ENCODE measurements at places on chromosomes 1 and 21. TPM values are rescaled to one million over a fixed set of nuclear protein-coding genes. Genes with fewer than 3 reads are reported as not detected.

DNA sequence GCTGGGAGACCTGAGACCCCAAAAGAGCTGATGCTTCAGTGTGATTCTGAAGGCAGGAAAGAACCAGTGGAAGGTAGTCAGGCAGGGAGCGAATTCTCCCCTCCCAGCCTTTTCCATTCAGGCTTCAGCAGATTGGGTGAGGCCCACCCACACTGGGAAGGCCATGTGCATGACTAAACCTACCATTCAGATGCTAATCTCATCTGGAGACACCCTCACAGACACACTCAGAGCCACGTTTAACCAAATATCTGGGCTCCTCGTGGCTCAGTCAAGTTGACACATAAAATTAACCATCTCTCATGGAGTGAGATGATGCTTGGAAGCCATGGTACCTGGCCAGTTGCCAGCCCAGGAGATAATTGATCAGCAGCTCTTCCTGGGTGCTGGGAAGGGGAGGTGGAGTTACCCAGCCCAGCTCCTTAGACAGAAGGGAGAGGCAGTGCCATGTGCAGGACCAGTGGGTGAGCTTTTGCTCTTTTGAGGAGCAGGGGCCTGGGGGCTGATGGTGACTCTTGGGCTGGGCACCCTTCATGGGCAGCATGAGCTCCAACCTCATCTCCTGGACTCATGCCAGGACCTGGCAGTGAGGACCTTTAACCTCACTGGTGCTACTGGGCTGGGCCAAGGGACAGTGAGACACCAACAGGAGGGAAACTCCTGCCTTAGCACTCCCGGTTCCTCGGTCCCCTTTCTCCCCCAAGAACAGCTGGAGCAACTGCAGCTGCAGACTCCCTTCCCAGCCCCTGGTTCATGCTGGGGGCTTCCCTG is 89.0 kb upstream of the ACTL8 start:
- H3K4me3 ChIP-seq: no peak overlapping the region
- no peaks in the 10 kb centered on the region for H3K27me3 ChIP-seq
- H3K27ac ChIP-seq: no peak overlapping the region
- peaks cover 20% of the 10 kb centered on the region for H3K4me1 ChIP-seq
- no peak for DNase-seq
- H3K36me3 ChIP-seq: peaks cover 85% of the 10 kb centered on the region

DNA sequence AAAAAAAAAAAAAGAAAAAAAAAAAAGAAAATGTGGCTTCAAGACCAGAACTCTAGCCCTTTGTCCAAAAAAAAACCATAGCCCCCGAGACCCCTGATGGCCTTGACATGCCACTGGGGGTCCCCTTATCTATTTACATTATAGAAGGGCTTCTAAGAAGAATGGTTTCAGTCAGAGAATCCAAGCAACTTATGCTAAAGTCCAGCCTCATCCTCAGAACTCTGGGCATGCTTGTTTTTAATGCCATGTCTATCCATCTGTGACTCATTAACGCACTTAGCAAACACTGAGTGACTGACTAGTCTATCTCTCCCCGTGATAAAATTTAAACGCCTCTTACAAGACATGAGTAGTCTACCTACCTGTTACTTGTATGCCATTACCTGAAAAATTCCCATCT is 29.3 kb downstream of the ERG start:
- no peak for DNase-seq
- H3K27me3 ChIP-seq: no peaks in the 10 kb centered on the region
- H3K27ac ChIP-seq: no peak overlapping the region
- no peaks in the 10 kb centered on the region for H3K36me3 ChIP-seq
- H3K4me1 ChIP-seq: peaks cover 5% of the 10 kb centered on the region
- no peak overlapping the region for H3K4me3 ChIP-seq

DNA sequence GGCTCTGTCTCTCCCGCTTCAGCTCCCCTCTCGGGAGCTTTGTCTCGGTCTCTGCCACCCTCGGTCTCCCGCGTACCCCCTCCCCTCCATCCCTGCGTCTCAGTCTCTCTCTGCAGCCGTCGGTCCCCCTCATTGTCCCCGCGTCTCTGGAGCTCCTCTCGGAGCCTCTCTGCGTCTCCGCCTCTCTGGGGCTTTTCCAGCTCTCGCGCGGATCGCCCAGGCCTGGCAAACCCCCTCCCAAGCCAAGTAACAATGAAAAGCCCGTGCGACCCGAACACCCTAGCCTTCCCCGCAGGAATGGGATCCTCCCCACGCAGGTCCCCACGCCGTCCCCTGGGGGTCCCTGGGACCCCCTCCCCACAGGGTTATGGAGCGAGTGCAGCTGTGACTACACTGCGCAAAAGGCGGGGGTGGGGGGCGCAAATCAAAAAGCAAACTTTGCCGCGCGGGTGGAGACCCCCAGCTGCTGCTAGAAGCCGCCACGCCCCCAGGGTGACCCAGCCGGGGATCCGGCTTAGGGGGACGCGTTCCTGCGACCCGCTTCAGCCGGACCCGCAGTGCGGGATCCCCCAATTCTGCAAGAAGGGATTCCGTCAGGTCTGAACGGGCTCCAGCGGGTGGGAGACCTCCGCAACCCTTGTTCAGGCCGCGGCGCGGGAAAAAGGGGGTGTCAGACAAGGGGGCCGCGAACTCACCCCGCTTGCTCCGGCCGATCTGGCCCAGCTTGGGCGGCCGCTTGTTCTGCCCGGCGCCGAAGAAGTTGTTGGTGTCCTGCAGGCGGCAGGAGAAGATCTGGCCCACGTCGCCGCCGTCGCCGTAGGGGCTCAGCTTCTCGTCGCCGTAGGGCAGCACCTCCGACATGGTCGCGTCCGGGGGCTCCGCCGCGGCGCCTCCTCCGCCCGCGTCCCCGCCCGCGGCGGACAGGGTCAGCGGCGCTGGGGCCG is 1.2 kb downstream of the CAMK2N1 start:
- peak overlapping the region; percentile 93 for H3K27ac ChIP-seq
- peaks cover 17% of the 10 kb centered on the region for H3K4me1 ChIP-seq
- H3K36me3 ChIP-seq: no peaks in the 10 kb centered on the region
- peak overlapping the region; percentile 69 for H3K4me3 ChIP-seq

DNA sequence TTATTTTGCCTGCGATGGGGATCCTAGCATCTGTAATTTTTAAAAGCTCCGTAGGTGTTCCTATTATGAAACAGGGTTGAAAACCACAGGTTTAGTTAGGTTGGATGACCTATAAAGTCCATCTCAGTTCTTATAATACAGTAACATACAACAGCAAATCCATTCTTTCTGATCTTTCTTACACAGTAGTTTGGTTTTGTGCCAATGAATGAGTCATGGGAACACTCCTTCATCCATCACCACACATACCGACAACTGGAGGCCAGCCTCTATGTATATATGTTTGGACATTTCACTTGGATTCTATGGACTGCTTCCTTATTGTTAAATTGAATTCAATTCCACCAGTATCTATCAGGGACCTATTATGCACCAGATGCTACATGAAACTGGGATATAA is 118.4 kb upstream of the L1TD1 start:
- no peak overlapping the region for H3K4me3 ChIP-seq
- peaks cover 8% of the 10 kb centered on the region for H3K36me3 ChIP-seq
- H3K27ac ChIP-seq: no peak overlapping the region
- no peak for DNase-seq
- no peaks in the 10 kb centered on the region for H3K4me1 ChIP-seq
- no peaks in the 10 kb centered on the region for H3K27me3 ChIP-seq

DNA sequence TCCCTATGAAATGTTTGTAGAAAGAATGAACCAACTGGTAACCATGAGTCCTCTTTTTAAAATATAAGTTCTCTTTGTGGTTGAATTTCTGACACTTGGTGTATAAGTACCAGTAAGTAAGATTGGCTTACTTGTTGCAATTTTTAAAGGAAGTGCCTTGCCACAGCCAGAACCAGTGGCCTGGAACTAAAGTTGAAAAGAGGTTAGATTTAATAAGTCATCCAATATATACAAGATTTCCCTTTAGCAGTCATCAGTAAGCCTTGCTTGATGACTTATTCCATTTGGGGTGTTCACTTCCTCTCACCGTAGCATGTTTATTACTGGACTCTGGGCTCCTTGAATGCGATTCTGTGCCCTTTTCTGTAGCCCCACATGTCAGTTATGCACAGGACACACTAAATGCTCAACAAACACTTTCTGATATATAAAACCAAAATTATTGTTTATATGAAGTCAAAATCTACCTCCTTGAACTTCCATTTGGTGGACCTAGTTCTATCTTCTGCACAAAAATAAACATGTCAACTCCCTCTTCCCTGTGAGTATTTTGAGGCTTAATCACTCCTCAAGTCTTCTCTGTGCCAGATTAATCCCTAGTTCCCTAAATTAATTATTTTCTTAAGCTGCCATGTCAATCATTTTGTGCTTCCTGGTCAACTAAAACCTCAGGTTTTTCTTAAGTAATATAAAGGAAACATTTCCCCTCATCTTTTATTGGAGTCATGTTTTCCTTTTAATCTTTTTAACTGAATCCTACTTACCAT is 218.1 kb downstream of the ST6GALNAC3 start:
- no peaks in the 10 kb centered on the region for H3K27me3 ChIP-seq
- no peaks in the 10 kb centered on the region for H3K36me3 ChIP-seq
- no peaks in the 10 kb centered on the region for H3K4me1 ChIP-seq
- no peak overlapping the region for H3K27ac ChIP-seq

- H3K27ac ChIP-seq: no peak overlapping the region
- H3K4me1 ChIP-seq: no peaks in the 10 kb centered on the region
- H3K36me3 ChIP-seq: no peaks in the 10 kb centered on the region
- no peaks in the 10 kb centered on the region for H3K27me3 ChIP-seq
Observed at GRCh38 chr1:176501599-176501998, 38.6 kb downstream of the PAPPA2 start.

DNA sequence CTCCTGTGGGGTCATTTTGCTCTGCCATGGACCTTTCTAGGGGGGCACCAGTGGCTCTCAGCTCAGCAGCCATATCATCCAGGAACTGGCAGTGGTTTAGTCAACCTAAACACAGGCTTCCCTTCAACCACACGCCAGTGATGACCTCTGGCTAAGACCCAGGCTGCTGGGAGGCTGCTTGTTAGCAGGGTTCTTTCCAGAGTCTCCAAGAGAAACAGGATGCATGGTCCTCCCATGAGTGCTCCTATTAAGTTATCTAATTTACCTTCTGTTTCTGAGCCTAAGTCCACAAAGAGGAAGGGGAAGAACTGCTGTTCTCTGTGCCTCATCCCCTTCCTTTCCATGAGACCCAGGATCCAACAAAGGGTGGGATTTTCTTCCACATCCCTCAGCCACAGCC is 137.3 kb upstream of the PLXNA2 start:
- no peaks in the 10 kb centered on the region for H3K27me3 ChIP-seq
- no peaks in the 10 kb centered on the region for H3K36me3 ChIP-seq
- no peak for DNase-seq
- no peak overlapping the region for H3K4me3 ChIP-seq

FMOD gene
- total RNA-seq: 34.7 TPM

DNA sequence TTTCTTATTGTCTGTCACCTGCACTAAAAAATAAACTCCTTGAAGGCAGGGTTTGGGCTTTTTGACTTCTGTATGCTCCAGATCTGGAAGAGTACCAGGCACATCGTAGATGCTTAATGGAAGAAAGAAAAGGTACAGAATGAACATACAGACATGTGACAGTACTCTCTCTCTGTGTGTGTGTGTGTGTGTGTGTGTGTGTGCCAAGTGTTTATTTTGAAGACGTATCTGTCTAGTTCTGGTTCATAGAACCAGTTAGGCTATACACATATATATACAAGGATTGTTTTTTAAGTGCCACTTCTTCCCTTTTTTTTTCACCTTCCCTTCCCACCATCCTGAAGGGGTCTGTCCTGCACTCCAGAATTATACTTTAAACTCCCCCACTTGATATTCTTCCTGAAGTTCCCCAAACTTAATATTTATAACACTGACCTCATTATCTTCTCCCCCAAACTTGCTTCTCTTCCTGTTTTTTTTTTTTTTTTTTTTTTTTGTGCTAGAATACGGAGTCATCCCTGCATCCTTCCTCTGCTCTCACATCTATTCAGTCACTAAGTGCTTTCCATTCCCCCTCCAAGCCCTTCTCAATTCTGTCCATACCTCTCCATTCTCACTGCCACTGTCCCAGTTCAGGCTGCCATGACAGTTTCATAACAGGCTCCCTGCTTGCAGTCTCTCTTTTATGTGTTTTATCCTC is 5.4 kb upstream of the KCNA3 start:
- H3K27me3 ChIP-seq: peaks cover 7% of the 10 kb centered on the region
- peaks cover 5% of the 10 kb centered on the region for H3K4me1 ChIP-seq
- no peak overlapping the region for H3K27ac ChIP-seq
- no peak overlapping the region for H3K4me3 ChIP-seq

DNA sequence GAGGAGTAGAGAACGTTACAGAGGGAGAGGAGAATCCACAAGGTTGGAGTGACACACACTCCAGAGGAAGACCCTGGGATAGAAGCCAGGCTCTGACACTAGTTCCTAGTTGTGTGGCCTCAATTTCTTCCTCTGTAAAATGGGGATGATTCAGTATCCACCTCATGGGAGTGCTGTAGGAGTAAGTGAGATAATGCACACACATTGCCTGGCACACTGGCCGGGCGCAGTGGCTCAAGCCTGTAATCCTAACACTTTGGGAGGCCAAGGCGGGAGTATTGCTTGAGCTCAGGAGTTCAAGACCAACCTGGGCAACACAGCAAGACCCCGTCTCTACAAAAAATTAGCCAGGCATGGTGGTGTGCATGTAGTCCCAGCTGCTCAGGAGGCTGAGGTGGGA is 8.9 kb downstream of the KIF17 start:
- H3K36me3 ChIP-seq: no peaks in the 10 kb centered on the region
- no peak overlapping the region for H3K4me3 ChIP-seq
- H3K4me1 ChIP-seq: no peaks in the 10 kb centered on the region
- peaks cover 35% of the 10 kb centered on the region for H3K27me3 ChIP-seq

- no peaks in the 10 kb centered on the region for H3K36me3 ChIP-seq
- H3K27ac ChIP-seq: no peak overlapping the region
- peaks cover 22% of the 10 kb centered on the region for H3K4me1 ChIP-seq
- H3K27me3 ChIP-seq: peaks cover 66% of the 10 kb centered on the region
Observed at GRCh38 chr1:90835661-90836344, 118.7 kb upstream of the BARHL2 start.

DNA sequence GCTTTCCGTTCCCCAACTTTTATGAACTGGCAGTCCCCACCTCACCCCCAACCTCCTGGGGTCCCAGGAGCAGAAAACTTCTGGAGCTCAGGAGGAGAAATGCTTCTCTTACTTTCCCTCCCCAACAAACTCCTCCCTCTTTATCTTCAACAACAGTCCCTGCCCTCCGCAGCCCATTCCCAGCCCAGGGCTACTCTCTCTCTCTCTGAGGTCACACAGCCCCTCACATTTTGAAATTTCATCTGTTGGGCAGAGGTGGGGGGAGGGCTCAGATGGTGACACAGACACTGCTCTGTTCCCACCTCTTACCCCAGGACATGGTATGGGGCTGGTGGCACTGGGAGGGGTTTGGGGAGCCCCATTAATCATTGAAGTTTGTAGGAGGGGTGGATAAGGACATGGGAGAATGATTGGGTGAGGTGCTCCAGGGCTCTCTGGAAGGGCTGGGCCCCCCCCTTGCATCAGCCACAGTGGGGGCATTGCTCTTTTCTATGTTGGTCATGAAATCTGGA is 6.0 kb downstream of the PIK3CD start:
- no peak overlapping the region for H3K27ac ChIP-seq
- no peak for DNase-seq
- H3K27me3 ChIP-seq: peaks cover 9% of the 10 kb centered on the region

NBPF15 gene
- total RNA-seq: 27.8 TPM

GRCh38 chr1:48190881-48191280 is 31.6 kb upstream of the SLC5A9 start:
- no peaks in the 10 kb centered on the region for H3K27me3 ChIP-seq
- no peak overlapping the region for H3K4me3 ChIP-seq
- H3K27ac ChIP-seq: no peak overlapping the region
- DNase-seq: no peak

- H3K36me3 ChIP-seq: no peaks in the 10 kb centered on the region
- no peaks in the 10 kb centered on the region for H3K4me1 ChIP-seq
- no peak for DNase-seq
- H3K27me3 ChIP-seq: no peaks in the 10 kb centered on the region
Observed at GRCh38 chr1:95916616-95917015, 682.6 kb downstream of the RWDD3 start.

Data from esophagus muscularis mucosa (tissue), 4 donors.